A549 treated with ZK216348 at 1 μM for 4 hours (cell line): ENCODE measurements at places on chromosomes 3 and 15. TPM values are rescaled to one million over a fixed set of nuclear protein-coding genes. Genes with fewer than 3 reads are reported as not detected.

Gene AZI2
- total RNA-seq = 40.2 to 61.6 TPM (median 45.7 TPM) in 5 replicates

Gene FXR1
- total RNA-seq = 67.6 to 107 TPM (median 76.8 TPM) in 5 replicates

Gene PLA2G4D
- not detected in 5 replicates for total RNA-seq

Gene GOLGB1
- total RNA-seq = 15.6 to 22.1 TPM (median 16.4 TPM) in 5 replicates

Gene GOLGA8G
- not detected in 5 replicates for total RNA-seq

Gene CCR9
- not detected in 5 replicates for total RNA-seq

Gene CGNL1
- 0.71 to 1.1 TPM (median 0.85 TPM) in 5 replicates for total RNA-seq

Gene TTLL13
- 0.11 to 0.43 TPM (median 0.16 TPM) in 4 of 5 replicates, not detected in the other for total RNA-seq

Gene ERICH6
- not detected in 5 replicates for total RNA-seq

Gene ADCY5
- total RNA-seq = 0.23 to 0.45 TPM (median 0.32 TPM) in 5 replicates

Gene CPEB1
- total RNA-seq = 2.8 to 3.9 TPM (median 3.0 TPM) in 5 replicates

Gene MAGEL2
- total RNA-seq = not detected in 5 replicates

Gene CLRN1
- not detected in 5 replicates for total RNA-seq

Gene PRRT3
- total RNA-seq = 0.66 to 1.8 TPM (median 1.5 TPM) in 5 replicates

Gene SLC6A20
- total RNA-seq = 0.06 to 0.20 TPM in 2 of 5 replicates, not detected in the others

Gene TIPARP
- 39.4 to 75.2 TPM (median 51.1 TPM) in 5 replicates for total RNA-seq

Gene ANKDD1A
- 1.4 to 2.0 TPM (median 1.7 TPM) in 5 replicates for total RNA-seq

Gene TMEM40
- 0.12 to 0.81 TPM (median 0.40 TPM) in 4 of 5 replicates, not detected in the other for total RNA-seq

Gene SCAANT1
- total RNA-seq = not detected in 5 replicates

Gene NRROS
- total RNA-seq = not detected in 5 replicates

Gene GOLGA8N
- 0.71 to 1.5 TPM (median 1.3 TPM) in 5 replicates for total RNA-seq

Gene GABRA5
- 84.5 to 124 TPM (median 113 TPM) in 5 replicates for total RNA-seq

Gene BCHE
- total RNA-seq = 0.50 to 0.87 TPM (median 0.74 TPM) in 5 replicates

Gene EFHB
- 0.53 to 1.6 TPM (median 0.75 TPM) in 5 replicates for total RNA-seq

Gene SCN5A
- total RNA-seq = 0.54 to 1.9 TPM (median 0.88 TPM) in 5 replicates

Gene THRB
- total RNA-seq = 0.83 to 1.6 TPM (median 1.1 TPM) in 5 replicates

Gene GCSAM
- not detected in 5 replicates for total RNA-seq
